Activated T-cell treated with anti-CD3 and anti-CD28 coated beads for 4 hours (primary cell): ENCODE measurements at places on chromosomes 16 and 17.

- no peak for DNase-seq
Observed at GRCh38 chr17:36008998-36009665, 7.8 kb upstream of the CCL15 start.

- DNase-seq, result peak; percentile 78
Observed at GRCh38 chr17:36629252-36629847, 28.0 kb downstream of the MRM1 start.

DNA sequence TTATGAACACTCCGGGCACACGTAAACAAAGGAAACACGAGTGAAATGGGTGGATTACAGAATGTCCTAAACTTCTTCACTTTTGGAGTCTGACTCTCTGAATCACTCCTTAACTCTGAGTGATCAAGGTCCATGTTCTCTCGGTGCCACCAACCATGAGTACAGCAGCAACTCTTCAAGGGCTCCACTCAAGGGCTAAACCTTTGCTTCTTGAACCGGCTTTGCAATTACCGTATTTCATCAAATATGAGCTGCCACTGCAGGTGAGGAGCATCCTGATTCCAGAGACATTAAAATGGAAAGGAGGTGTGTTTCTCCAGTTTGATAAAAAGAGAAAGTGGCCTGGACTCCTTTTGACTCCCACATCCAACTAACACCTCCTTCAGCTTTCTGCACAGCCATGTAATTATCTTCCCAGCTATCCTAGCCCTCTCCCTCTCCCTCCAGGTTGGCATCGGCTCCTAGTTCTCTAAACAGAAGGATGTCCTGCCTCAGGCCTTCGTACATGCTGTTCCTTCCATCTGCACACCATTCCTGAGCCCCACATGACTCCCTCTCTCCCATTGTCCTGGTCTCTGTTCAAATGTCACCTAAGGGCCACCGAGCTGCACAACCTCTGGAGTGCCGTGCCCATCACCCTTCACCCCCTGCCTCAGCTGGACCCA lies 61.4 kb downstream of the ZDHHC7 start:
- no peak for DNase-seq

DNA sequence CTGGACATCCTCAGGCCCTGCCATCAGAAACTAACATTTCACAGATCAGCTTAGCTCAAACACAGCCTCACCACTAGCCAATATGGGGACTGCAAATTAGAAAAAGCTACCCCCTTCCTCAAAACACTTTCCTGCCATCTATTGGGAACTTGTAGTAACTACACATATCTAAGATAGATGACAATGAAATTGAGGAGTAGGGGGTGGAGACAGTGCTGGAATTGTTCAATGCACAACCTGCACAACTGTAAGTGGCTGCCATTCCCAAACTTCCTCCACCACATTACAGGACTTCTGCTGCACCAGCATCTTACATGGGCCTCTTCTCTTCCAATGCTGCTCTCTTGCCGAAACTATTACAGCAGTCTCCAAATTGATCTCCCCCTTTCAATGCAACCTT lies 21.9 kb downstream of the AIPL1 start:
- no peak for DNase-seq

GRCh38 chr16:15648135-15648730 lies 1.8 kb upstream of the NDE1 start:
- DNase-seq, result no peak

DNA sequence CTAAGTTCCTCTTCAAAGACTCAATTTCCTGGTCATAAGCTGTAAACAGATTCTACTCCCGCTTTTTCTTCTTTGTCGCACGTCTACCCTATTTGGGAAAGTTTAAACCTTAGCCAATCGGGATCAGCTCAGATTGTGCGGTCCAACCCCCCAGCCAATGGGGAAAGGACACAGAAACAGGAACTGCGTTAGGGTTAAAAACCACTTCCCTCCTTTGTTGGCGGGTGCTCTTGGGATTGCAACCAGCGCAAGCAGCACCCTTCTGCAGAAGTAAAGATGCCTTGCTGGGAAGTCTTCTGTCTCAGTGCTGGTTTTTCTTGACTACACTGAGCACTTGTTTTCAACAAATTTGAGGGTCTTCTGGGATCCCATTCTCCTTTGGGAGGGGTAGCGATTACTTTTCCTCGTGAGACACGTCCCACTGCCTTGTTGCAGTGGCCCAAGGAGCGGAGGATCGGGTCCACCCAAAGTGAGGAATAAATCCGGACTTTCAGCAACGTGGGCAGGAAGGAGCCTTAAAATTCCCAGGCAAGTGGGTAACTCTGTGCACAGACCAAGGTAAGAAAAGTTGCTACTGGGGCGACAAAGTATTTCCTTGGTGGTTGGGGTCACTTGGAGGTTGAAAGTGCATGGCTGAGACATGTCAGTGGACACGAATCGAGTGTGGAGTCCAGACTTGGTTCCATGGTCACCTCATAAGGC lies 1.0 kb upstream of the YPEL3 start:
- DNase-seq, result no peak

GRCh38 chr16:11565665-11566064 lies 21.1 kb downstream of the LITAF start:
- DNase-seq, result no peak

DNA sequence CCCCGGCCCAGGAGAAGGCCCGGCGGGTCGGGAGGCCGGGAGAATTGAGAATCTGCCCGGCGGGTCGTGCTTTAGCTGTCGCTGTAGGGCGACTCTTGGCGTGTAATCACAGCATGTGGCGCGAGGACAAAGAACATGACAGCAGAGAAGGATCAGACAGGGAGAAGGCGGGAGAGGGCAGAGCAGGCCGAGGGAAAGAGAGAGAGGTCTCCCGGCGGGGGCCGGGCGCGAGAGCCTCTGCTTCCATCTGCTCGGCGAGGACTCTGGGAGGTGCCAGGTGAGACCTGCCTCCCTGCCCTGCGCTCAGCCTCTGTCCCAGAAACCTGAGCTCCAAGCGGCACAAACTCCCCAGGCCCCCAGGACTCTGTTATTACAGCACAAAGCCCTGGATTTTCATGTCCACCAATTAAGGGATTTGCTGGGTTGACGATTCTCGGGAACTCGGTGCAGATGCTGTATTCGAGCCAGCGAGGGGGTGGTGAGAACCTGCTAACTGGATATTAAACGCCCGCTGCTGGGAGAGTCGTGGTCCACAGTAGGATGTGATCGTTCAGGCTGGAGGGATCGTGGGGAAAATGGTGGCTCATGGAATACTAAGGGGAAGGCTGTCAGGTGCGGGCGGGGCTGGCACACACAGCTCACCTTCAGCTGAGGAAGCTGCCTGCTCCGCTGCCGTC lies 172.0 kb upstream of the CIBAR2 start:
- no peak for DNase-seq

GRCh38 chr16:56424404-56424764 lies 961 bp downstream of the AMFR start:
- DNase-seq, result no peak
